HuH-7 (cell line): ENCODE measurements at places on chromosomes 11 and 22.

DNA sequence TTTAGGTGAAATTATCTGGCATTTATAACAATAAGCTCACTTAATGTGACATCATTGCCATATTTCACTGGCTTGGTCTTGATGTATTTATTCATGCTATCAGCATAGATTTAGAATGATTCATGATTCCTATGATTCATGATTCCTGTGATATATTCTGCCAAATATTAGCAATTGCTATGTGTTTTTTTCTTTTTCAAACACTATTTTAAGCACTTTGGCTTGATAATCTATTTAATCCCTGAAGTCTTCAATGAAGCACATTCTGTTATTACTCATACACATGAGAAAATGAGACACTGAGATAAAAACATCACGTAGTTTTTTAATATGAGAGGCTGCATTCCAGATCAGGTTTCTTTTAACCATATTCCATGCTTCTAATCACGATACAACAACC is 78.5 kb downstream of the LUZP2 start:
- no peak for DNase-seq

DNA sequence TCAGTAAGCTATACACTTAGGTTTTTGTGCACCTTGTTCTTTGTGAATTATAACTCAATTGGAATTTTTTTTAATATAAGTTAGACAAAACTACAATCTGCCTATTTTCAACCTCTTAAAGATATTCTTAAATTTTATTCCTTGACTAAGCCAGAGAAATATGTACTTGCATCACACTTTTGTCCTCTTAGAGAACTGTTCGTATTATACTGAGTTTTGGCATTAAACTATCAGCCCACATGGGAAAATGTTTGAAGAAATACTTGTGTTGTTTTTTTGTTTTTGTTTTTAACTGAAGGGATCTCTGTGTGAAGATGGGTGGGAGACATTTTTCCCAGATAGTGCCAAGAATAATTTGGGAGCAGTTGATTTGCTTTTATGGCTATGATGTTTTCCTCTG is 25.3 kb downstream of the CEP295 start:
- no peak for DNase-seq

DNA sequence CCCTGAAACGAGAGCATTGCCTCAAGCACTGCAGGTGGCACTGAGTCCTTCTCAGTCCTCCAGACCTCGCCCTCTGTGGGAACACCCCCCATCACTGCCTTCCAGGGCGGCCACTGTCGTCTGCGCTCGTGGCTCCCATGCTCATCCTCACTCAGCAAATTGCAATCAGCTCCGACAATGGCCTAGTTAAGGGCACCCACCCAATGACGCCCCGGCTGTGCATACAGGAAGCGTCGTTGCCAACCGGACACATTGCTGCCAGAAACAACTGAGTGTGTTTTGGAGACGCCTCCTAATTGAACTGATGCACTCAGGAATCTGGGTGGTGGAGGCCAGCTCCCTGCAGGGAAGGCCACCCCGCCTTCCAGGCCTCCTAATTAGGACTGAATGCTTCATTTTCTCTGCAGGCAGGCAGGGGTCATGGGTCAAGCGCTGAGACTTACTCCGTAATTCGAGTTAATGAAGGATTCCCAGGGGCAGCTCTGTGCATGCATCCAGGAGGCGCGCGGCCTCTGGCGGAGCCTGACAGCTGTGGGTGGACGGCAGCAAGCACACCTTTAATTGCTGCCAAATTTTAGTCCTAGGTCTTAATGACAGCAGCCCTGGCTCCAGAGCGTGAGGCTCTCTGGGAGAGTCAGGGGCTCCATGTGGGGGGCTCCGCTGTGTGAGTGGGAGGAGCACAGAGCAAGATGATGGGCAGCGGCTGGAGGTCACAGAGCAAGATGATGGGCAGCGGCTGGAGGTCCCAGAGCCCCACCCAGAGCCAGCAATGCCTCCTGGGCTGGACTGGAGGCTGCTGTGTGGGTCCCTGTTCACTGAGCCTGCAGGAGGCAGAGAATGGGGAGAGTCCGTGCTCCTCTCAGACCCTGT is 199.0 kb downstream of the BRD1 start:
- DNase-seq: no peak

DNA sequence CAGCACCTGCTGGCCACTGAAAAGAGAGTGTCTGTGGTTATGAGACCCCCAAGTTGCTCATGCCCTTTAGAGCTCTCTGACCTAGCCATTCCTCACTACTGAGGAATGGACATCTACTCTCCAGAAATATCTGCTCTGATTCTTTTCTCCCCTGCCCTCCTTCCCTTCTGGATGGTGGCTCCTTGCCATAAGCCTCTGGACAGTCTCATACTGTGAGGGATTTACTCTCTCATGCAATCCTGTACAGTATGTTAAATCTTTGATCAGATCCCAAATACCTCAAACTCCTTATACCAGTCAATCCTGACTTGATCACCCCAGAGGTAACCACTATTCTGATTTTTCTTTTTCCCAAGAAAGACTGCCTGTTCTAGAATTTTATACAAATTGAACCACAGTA is 80.7 kb downstream of the ARHGAP20 start:
- DNase-seq: no peak

GRCh38 chr11:75964071-75964470 is 149.1 kb downstream of the UVRAG start:
- DNase-seq: no peak

DNA sequence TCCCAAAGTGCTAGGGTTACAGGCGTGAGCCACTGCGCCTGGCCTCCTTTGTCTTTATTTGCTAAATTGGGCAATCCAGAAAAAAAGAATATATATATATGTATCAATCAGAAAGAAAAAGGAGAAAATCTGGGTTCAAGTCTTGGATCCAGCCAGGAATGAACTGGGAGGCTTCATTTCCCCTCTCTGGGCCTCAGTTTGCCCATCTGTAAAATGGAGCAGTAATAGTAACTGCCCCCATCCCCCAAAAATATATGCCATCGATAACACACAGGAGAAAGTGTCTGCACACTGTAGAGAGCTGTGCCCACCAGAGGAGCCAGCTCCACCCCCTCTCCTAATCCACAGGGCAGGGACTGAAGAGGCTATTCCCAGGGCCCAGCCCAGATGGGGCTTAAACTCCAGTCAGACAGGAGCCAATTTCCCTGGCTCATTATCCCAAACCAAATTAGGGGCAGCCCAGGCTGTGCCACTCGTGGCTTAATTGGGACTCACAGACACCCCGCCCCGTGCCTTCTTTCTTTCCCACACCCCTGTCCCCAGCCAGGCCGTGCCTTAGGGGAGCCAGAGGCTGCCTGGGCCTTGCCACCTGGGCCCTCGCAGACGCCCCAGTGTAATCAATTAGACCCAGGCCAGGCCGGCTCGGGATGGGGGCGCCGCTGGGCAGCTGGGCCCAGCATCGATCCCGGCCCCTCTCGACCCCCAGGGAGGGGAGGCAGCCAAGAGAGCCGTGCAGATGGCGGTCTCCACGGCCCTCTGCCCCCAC is 171.5 kb downstream of the MN1 start:
- no peak for DNase-seq

- DNase-seq: no peak
Observed at GRCh38 chr11:75767793-75768111, 826 bp upstream of the DGAT2 start.

- DNase-seq: no peak
Observed at GRCh38 chr11:126476266-126476924, 120.9 kb downstream of the ST3GAL4 start.

GRCh38 chr11:103842795-103843194 is 193.6 kb upstream of the DDI1 start:
- no peak for DNase-seq

GRCh38 chr11:117621226-117621625 is 175.8 kb downstream of the DSCAML1 start:
- DNase-seq: no peak

DNA sequence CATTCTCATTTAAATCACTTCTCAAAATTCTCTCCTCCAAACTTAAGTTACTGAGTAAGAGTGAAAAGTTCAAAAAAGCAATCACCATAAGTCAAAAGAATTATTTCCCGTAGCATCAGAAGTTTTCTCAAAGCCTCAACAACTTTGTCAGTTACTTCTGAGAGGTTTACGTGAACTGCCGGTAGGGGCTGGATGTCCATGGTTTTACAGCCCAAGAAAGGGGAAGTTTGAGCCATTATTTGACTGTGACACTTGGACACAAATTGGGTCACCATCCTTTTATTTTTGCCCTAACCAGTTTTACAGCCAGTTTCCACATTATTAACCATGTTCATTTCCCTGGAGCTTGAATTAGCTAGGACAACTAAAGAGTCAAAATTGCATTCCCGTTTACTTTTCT is 7.5 kb downstream of the POU2AF3 start:
- no peak for DNase-seq

DNA sequence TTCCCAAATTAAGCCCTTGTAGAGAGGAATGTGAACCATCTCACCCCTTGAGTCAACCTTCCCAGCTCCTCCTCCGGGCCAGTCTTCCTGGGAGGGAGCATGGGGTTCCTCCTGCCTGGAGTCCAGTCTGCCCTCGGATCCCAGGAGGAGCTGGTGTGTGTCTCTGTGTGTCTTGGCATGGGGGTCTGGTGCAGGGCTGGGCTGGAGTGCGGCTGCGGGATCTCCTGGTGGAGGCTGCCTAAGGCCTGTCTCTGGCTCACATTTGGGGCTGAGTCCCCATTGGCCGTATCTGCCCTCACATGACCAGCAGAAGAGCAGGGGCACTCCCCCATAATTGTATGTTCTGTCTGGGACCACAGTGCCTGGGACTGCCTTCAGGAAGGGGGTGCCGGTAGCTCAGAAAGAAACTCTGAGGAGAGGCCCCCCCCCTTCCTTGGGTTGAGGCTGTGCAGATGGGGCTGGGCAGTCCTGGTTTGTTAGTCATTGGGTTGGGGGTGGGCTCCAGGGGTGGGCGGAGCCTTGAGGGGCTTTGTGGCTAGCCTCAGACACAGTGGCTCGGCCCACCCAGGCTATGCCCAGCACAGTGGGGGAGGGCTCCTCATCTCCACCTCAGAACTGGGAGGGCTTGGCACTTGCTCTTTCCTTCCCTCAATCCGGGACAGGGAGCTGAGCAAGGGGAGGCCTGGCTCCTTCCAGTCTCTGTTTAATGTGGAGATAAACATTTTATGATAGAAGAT is 2.9 kb downstream of the C1QTNF5 start:
- no peak for DNase-seq

DNA sequence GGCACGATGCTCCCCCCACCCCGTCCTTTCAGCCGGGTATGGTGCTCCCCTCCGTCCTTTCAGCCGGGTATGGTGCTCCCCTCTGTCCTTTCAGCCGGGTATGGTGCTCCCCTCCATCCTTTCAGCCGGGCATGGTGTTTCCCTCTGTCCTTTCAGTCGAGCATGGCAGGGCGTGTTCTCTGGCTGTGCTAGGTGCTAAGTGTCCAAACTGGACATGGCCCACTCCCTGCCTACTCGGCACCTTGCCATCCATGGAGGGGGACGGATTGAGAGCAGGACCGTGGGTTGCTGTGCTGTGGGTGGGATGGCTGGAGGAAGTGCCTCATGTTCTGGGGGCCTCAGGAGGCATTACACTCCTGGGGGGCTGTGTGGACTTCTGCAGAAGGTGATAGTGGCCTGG is 45.5 kb downstream of the MUC6 start:
- no peak for DNase-seq

DNA sequence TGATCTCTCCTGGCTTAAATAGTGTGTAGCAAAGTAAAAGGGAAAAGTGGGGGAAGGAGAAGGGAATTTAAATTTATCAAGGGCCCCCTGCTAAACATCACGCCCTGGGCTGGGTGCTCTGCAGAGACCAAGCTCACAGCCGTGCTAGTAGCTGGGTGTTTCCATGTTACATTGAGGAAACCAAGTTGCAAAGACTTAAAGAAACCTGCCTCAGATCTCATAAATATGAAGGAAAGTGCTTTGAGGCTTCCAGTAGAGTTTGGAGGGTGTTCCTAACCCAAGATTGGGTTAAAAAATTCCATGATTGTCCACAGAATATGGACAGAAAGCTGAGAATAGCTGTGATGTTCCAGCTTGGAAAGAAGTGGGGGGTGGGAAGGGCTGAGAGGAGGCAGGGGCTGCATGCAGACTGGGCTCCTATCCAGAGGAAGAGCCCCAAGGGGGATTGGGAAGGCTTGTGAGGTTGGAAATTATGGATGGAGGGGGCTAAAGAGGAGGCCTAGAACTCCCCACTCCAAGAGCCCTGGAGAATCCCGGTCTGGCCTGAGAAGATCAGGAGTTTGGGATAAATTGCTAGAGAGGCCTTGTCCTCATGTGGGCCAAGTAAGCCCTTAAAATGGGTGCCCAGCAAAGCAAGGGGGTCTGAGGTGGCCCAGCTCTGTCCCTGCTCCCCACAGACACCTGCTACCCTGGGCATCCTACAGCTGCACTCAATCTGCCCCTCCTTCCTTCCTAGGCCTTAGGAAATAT is 25.0 kb upstream of the OAF start:
- no peak for DNase-seq

DNA sequence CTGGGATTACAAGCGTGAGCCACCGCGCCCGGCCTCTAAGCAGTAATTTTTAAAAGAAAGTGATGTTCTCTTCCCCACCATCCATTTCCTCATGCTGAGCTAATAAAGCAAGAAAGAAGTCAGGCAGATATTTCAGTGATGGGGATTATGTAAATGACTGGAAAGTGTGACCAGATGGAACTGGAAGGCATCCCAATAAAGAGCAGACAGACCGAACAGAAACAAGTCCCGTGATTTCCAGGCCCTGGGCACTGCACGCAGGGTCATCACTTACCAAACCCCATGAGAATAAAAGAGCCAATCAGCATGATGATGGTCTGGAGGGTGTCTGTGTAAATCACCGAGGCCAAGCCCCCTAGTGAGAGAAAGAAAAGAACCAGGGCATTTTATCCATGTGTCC is 18.2 kb downstream of the SLC5A4 start:
- no peak for DNase-seq

DNA sequence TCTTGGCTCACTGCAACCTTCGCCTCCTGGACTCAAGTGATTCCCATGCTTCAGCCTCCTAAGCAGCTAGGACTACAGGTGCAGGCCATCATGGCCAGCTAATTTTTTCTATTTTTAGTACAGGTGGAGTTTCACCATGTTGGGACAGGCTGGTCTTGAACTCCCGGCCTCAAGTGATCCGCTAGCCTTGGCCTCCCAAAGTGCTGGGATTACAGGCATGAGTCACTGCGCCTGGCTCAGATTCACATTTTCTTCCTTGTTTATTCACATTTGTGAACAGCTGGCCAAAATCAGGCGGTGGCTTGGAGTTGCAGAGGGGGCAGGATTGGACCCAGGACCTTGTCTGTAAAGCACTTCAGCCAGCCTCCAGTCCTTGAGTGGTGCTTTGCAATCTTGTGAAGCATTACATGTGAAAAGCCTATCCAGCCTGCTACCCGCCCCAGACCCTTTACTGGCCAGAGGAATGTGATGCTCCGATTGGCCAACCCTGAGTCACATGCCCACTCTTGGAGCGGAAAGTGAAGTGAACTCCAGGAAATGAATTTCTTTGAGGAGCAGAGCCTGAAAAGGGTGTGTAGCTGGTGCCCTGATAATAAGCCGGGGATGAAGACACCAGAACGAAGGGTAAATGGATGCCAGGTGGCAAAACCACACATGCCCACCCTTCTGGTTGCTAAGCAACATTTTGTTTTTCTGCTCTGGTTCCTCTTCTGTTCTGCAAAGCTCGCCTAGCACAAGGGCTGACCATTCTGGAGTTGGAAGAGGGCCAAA is 62.6 kb upstream of the PTPRJ start:
- no peak for DNase-seq
